ENCODE measurements at places on chromosomes 1 and 21.
A peak's percentile ranks its signal among the peaks of the same experiment; 100 is the strongest.

DNA sequence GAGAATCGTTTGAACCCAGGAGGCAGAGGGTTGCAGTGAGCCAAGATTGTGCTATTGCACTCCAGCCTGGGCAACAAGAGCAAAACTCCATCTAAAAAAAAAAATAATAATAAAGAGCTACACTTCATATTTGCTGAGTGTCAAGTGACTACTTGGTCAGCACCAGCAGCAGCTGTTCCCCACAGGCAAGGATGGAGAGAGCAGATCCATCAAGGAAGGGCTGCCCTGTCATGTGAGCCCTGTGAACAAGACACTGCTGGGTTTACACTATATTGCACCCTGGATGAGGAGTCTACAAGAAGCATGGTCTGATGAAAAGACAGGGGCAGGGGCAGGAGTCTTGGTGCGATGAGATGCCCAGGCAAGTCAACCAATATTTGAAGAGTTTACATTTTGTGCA, 3.6 kb downstream of the CTNNBIP1 start:
- no peak for DNase-seq

GRCh38 chr1:203693721-203694120, 67.1 kb downstream of the ATP2B4 start:
- DNase-seq: no peak

- DNase-seq: no peak
Observed at GRCh38 chr1:154178911-154179811, 12.7 kb downstream of the TPM3 start.

DNA sequence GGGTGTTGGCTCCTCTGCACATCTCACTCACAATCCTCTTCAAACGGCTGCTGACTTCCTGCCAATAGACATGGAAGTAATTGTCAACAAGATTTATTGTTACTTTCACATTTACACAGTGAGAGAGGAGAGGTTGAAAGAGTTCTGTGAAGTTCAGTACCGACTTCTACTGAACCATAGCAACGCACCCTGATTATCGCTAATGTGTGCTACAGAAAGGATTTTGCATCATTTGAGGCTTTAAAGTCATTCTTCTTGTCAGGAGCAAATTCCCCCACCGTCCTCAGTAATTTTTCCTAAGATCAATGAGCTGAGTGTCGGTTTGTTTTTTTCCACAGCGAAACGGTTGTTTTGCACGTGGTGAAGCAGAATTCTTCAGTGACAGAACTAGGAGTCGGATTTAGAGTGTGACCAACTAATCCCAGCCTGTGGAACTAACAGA, 361.0 kb downstream of the ADGRL2 start:
- DNase-seq: peak; percentile 20

DNA sequence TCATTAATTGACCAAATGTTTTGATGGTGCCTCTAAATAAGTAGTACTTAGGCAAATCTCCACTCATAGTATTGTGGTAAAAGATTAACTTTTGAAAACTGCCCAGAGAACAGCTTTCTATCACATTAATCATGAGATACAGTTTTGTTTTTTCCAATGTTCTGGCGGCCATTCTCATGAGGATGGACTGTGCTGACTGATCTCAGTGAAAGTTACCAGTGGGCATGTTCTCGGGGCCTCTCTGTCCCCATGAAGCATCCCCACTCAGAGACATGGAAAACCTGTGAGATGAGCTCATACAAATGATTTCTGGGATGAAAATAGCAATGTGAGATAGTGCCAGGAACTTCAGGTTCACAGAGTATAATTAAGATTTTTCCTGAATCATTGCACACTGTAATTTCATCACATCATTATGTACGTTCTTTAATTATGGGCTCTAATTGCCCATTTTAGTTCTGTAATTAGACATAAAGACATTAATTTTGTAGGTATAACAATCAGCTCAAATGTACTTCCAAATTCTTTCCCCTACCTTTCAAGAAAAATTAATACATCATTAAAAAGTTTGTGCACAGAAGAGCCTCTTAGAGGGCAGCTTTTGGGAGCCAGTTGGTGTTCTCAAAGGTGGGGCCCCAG, 40.5 kb downstream of the DDR2 start:
- DNase-seq: no peak

GRCh38 chr1:231134624-231135023, 27.2 kb upstream of the TRIM67 start:
- DNase-seq: no peak

DNA sequence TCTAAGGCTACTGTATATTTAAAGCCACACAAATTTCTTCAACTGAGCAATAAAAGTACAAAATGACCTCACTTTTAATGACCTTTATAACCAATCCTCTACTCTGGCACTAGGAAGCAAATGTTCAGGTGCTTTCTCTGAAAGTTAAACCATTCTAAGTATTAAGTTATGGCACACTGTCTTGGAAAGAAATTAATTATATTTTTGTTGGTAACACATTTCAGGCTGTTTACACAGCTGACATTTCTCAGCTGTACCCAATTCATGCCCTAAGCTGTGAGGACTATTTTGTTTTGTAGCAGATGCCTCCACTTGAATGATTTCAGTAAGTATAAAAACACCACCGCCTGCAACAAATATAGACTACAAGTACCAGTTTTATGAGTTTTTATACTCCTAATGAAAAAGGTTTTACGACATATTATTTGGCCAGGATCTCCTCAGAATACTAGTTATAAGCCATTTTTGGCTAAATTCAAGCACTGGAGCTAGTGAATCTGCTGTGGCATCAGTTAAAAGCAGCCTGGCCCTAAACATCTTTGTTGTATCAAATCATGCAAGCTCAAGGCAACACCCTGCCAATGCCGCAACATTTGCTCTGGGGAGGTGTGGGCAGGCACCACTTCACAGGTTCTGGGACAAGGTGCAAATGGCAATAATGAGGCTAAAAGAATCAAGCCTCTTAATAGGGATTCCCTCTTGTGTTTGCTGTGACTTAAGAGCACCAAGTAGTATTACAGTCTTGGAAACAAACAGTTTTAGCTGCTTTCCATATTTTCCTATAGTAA, 228.4 kb upstream of the DMRTA2 start:
- DNase-seq: no peak

DNA sequence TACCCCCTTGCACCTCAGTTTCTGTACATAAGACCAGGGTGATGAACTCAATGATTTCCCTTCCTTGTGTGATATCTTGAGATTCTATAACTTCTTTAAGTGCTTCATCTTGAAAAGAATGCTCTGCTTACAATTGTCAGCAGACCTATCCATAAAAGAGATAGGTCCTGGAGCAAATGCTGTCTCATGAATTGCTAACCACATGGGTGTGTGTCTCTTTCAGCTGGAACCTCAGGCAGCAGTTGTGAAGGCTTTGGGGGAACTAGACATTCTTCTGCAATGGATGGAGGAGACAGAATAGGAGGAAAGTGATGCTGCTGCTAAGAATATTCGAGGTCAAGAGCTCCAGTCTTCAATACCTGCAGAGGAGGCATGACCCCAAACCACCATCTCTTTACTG, 2.8 kb downstream of the IL20 start:
- no peak for DNase-seq

DNA sequence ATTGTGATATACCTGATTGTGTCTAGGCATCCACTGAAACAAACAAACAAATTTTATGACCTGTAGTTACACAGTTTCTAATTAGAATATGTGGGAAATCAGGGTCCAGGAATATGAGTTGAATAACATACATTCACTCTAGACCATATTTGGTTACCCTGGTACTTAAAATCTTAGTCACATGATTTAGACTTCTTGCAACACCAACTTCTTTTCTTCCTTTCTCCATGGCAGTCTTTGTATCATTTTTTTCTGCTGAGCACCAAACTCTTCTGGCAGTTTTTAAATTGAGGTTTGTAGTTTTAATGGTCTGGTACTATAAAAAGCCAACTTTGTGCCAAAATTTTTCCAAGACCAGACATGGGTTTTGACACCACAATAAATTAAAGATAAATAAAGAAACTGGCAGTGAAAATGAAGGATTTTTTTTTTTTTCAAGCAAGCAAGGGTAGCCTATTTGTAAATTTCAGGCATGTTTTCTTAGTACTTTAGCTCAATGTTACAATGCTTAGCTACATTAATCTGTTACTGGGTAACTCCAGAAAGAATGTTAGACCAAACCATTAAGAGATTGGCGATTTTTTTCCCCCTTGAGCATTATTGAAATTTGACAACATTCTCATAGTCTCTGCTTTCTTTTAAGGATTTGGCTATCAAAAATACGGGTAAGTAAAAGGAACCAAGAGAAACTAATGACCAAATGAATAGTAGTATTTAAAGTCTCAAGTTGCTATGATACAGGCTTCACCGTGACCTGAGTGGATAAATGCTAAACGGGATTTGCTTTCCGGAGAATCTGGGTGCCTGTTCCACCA, 108.5 kb downstream of the NFIA start:
- DNase-seq: no peak

DNA sequence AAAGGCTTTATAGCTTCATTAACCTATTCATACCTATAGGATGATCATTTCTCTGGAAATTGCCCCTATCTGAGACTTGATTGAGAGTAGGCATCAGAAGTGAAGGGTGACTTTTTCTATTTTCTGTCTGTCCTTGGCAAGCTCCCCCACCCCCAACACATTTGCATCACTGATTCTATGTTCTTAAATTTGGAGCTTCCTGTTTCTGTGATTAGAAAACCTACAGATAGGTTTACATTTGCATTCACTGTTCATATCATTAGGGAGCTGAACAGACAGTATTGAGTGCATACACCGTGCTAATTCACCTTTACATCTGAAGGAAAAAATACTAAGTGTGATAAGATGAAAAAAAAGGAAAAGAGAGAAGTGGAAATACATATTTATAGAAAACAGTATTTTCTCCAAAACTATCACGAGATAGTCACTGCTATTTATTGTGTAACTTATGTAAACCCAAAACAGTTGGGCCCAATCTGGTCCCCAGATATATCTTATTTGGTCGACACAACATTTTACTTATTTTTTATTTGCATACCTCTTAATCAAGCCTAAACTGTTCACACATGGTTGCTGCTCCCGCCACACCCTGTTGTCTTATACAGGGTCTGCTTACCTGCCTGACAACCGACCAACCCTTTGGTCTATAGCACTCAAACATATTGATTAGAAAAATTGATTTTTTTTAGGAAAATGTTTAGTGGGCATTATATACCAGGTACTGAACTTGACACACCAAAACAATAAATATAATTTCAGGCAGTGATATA, 218.8 kb downstream of the NTNG1 start:
- no peak for DNase-seq

GRCh38 chr1:64495878-64496277, 25.9 kb downstream of the CACHD1 start:
- no peak for DNase-seq

DNA sequence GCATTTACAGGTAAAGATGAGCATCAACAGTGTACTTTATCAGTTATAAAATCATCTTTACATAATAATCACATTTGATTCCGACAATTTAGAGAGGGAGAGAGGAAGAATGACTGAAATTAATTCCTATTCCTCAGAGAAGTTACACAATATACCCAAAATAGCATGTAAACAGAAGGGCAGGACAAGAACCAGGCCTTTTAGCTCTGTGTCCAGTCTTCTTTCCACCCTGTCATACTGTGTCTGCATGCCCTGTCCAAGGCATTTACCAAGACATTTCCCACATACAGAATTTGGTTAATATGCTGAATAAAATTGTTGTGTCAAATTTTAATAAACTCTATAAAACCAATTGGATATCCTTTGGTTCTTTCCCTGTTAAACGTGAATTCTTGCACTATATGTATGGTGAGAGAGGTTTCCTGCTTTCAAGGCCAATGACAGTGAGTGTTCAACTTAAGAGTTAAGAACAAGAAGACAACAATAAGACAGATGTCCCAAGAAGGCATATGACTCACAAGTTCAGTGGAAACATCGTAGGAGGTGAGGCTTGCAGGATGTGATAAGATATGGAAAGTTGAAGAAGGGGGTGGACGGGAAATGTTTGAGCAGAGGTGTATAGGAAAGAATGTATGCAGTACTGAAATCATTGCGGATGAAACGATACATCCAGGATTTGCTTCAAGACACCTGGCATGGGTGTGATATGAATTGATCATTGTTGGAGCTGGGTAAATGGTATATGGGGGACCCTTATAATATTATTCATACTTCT, 20.8 kb downstream of the LRRC8B start:
- DNase-seq: no peak

GRCh38 chr1:1059494-1060280, 14.4 kb downstream of the RNF223 start:
- peak; percentile 82 for DNase-seq

- DNase-seq: peak; percentile 38
Observed at GRCh38 chr1:39491146-39491921, at the start of gene BMP8A. TSS of gene BMP8A (plus strand) at chr1:39491636. CDS start at chr1:39491992, 356 bp downstream.

DNA sequence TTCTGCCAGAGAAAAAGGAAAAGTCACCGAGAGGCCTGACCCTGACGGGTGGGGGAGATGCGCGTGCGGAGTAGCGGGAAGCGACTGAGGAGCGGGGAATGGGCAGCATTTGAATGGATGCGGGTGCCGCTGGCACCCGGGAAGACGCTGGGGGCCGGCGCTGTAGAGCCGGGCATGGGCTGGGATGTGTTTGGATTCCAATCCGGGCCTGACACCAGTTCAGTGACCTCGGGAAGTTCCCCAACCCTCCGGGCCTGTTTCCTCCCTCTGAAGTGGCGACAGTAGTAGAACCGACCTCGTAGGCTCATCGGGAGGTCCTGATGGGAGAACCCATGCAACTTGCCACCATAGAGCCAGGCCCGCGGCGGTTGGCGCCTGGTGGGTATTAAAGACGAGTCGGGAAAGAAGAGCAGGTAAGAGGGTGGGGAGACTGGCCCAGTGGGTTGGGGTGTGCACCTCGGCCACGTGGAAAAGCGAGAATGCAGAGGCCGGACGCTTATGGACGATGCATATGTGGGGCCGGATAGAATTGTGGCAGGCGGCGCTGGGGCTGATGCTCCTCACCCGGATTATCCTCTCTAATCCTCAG, 642 bp upstream of the SLC16A1 start:
- DNase-seq: peak; percentile 64

DNA sequence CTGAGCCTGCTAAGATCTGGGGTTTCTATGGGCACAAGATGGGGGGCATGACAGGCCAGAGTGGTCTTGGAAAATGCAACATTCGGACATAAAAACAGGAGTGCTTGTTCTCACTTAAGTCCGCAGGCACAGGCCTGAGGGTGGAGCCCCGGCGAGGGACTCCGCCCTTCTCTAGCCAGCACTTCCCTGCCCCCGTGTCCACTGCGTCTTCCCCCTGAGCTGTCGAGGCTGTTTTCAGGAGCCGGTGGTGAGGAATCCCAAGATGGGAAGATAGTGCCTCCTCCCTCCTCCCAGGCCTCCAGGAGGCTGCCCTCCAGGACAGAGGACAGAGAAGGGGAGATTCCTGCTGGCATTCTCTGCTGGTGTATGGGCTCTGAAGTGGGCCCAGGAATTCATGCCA, 105.2 kb downstream of the TLR5 start:
- DNase-seq: no peak

Data from KG1 (cell line).